ENCODE measurements at places on chromosomes 12 and 14.

DNA sequence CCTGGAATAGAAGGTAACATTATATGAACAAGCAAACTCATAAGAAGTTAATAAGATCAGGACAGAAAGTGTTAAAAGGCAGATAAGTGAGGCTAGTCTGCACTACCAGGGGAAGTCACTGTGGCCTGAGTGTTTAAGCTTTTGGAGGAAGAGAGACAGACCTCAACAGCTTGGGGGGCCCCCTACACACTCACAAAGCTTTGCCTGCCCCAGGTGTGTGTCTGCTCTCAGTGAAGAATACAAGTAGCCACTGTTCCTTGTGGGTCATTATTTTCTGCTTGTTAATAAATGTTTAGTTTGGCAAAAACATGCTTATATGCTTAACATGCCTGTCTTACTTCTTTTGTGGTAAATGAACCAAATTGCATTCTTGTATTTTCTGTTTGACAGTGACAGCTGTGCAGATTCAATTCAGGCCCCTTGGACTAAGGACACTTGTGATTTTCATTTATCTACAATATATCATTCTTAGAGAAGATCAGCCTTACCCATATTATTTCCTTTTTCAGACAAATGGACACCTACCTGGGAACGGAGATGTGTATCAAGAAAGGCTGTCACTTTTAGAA, 50.7 kb upstream of the C12orf71 start:
- no peak for DNase-seq

GRCh38 chr14:89165189-89166181, 251.5 kb downstream of the FOXN3 start:
- no peak for DNase-seq

DNA sequence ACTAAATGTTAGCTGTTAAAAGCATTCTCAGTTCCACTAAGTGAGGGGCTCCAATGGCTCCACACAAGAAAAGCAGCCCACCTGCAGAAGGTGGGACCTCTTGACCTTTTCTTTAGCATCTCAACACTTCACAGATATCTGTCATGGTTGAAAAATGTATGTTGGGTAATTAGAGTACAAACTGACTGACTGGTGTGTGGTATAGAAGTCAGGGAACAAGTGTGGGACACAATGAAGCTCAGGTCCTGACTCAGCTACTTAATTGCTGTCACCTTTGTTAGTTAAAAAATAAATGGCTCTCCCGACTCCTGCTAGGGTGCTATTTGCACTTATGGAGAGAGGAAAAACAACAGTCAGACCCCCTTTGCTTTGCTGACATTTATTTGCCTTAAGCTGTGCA, 299.0 kb downstream of the TTC6 start:
- DNase-seq: no peak

- no peak for DNase-seq
Observed at GRCh38 chr14:99809360-99809759, 16.1 kb downstream of the EML1 start.

DNA sequence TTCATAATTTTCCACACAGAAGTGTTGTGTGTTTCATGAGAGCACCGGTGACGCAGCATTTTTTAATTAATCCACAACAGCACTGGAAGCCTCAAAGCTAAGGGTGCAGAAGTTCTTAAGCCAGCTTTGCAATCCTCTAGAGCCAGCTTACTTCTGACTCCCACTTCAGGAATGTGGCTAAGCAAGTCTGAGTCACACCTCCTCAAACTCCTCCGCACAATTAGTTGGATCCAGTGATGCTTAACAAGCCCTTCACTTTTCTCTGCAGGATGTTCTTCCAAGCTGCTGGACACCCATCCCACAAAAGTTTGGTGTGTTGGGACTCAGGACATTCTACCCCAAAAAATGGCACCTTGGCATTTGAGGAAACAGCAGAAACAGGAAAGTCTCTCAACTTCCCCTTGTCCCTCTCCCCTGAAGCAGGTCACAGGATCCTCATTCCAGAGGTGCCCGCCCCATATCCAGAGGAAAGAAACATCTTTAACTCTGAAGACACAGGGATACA, 210.0 kb downstream of the PPM1H start:
- no peak for DNase-seq

All from activated T-cell treated with anti-CD3 and anti-CD28 coated beads, Interleukin-2, amount 50 U/mL, for 48 hours (primary cell).